ENCODE measurements at places on chromosomes 13 and 19. TPM values are rescaled to one million over a fixed set of nuclear protein-coding genes. Genes with fewer than 3 reads are reported as not detected.

The APOE gene
- polyA plus RNA-seq, result 403 TPM

The CEACAM3 gene
- not detected for polyA plus RNA-seq

GRCh38 chr13:49110122-49110912 lies 109.8 kb upstream of the MLNR start:
- peak; percentile 66 for DNase-seq

DNA sequence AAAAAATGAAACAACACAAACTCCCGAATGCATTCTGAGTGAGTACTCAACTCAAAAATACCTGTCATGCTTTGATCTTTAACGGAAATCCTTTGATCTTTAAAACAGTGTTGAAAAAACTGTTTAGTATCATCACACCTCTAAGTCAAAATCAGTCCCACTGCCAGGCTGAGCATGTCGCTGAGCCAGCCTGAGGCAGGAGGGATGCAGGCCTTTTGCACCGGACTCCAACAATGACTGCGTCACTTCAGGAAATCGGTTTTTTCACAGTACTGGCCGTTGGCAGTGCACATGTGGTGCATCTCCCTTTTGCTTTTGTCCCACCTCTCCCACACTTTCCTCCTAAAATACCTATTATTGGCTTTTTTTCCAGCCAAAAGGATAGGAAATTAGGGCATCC lies 78.2 kb downstream of the SHISA2 start:
- no peak for DNase-seq

- DNase-seq, result no peak
These were observed 61.7 kb downstream of the SPRYD7 start for GRCh38 chr13:49874430-49874829.

- DNase-seq, result no peak
These were observed 838 bp upstream of the MYADM start for GRCh38 chr19:53866865-53867224.
